ENCODE measurements at places on chromosomes 1 and 21.

DNA sequence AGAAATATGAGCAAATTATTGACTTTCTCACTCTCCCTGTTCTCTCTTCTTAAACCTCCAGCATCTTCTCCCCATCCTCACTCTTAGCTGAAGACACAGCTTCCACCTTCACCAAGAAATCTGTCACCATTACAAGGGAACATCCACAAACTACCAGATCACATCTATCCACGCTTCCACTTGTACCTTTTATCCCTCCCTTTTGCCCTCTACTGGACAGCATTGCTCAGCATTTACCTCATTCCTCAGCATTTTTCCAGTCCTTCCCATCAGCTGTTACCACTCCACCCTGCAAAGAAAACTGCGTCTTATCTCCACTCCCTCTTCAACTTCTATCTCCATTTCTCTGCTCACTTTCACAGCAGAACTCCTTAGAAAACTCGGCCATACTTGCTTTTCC is 42.6 kb downstream of the KCNJ6 start:
- DNase-seq: no peak
- H3K27ac ChIP-seq: no peak overlapping the region
- peaks cover 5% of the 10 kb centered on the region for H3K4me1 ChIP-seq

GRCh38 chr1:222182641-222183040 is 365.3 kb downstream of the HHIPL2 start:
- H3K36me3 ChIP-seq: no peaks in the 10 kb centered on the region
- no peak for DNase-seq
- no peak overlapping the region for H3K27ac ChIP-seq
- no peaks in the 10 kb centered on the region for H3K4me1 ChIP-seq

DNA sequence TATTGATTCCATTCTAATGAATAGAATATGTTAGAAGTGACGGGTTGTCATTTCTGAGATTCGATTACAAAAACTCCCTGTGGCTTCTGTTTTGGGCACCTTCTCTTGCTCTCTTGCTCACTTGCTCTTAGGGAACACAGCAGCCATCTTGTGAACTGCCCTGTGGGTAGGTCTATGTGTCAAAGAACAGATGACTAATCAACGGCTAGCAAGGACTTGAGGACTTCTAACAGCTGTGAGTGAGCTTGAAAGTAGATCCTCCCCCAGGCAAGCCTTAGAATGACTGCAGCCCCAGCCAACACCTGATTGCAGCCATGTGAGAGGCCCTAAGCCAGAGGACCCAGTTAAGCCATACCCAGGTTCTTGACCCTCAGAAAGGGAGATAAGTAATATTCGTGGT is 49.3 kb downstream of the AZIN2 start:
- H3K4me3 ChIP-seq: no peak overlapping the region
- H3K27me3 ChIP-seq: no peaks in the 10 kb centered on the region
- no peak for DNase-seq
- peaks cover 18% of the 10 kb centered on the region for H3K4me1 ChIP-seq

GRCh38 chr1:52328615-52329014 is 37.4 kb downstream of the CC2D1B start:
- no peak overlapping the region for H3K4me3 ChIP-seq
- no peak for DNase-seq
- H3K36me3 ChIP-seq: no peaks in the 10 kb centered on the region
- H3K27ac ChIP-seq: no peak overlapping the region
- H3K27me3 ChIP-seq: no peaks in the 10 kb centered on the region
- H3K4me1 ChIP-seq: no peaks in the 10 kb centered on the region

DNA sequence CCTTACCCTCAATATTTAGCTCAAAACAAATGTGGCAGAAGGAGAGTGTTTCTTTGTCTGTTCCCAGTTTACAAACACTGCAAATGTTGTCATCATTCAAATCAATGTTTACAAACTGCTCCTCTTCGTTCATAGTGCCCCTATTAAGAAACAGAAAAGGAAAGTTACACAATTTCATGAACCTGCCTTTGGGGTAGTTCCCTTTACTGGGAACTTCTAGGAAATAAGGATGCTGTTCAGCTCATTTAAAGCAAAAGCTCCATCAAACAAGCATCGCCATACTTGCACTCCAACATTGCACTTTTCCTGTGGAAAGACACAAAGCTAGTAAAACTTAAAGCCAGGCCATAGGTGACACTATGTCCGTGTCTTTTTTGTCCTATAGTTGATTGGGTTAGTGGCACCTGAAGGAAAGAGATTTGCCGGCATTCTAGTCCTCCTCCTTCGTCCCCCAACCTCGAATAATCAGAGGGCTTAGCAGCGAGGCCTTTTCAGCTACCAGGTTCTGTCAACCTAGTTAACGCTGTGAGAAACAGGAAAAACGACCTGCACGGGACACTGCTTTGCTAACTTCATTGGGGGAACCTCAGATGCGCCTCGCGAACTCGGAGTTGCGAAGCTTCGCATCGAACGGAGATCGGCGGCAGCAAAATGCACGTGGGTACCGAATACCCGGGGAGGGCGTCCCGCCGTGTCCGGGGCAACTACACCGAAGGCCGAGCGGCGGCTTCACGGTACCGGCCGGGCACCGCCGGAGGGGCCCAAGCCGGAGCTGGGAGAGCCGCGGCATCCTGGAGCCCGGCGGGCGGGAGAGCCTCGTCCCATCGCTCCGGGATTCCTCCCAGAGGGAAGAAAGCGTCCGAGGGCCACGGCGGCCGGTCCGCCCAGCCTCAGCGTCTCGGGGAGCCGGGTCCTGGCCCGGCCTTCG is 706 bp downstream of the C21orf91 start:
- H3K4me1 ChIP-seq: peaks cover 9% of the 10 kb centered on the region
- peak overlapping the region; percentile 97 for H3K27ac ChIP-seq
- H3K4me3 ChIP-seq: peak overlapping the region; percentile 85

- H3K36me3 ChIP-seq: no peaks in the 10 kb centered on the region
- H3K27me3 ChIP-seq: no peaks in the 10 kb centered on the region
- no peaks in the 10 kb centered on the region for H3K4me1 ChIP-seq
- DNase-seq: no peak
Observed at GRCh38 chr1:34272152-34272551, 95.4 kb downstream of the C1orf94 start.

DNA sequence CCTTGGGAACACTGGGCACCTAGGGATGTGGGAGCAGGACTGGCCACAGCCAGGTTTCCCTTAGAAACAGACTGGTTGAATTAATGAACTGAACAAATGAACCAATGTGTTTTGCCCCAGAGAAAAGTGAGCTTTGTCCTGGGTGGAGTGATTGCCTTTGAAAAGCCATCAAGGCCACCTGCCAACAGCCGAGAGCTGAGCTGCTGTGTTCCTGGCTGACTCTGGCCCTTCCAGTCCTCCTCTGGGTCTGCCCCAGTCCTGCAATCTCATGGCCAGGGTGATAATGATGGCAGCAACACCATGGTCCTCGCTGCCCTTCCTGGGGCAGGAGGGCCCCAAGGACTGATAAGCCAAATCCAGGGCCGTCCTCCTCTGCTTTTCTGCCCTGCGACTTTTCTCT is 18.2 kb upstream of the GJA9 start:
- H3K4me3 ChIP-seq: no peak overlapping the region
- no peak for DNase-seq
- no peaks in the 10 kb centered on the region for H3K27me3 ChIP-seq
- H3K36me3 ChIP-seq: no peaks in the 10 kb centered on the region

- H3K4me3 ChIP-seq: no peak overlapping the region
- H3K4me1 ChIP-seq: no peaks in the 10 kb centered on the region
- DNase-seq: no peak
- no peak overlapping the region for H3K27ac ChIP-seq
- no peaks in the 10 kb centered on the region for H3K27me3 ChIP-seq
- no peaks in the 10 kb centered on the region for H3K36me3 ChIP-seq
Observed at GRCh38 chr1:229943988-229944743, 122.9 kb upstream of the GALNT2 start.

DNA sequence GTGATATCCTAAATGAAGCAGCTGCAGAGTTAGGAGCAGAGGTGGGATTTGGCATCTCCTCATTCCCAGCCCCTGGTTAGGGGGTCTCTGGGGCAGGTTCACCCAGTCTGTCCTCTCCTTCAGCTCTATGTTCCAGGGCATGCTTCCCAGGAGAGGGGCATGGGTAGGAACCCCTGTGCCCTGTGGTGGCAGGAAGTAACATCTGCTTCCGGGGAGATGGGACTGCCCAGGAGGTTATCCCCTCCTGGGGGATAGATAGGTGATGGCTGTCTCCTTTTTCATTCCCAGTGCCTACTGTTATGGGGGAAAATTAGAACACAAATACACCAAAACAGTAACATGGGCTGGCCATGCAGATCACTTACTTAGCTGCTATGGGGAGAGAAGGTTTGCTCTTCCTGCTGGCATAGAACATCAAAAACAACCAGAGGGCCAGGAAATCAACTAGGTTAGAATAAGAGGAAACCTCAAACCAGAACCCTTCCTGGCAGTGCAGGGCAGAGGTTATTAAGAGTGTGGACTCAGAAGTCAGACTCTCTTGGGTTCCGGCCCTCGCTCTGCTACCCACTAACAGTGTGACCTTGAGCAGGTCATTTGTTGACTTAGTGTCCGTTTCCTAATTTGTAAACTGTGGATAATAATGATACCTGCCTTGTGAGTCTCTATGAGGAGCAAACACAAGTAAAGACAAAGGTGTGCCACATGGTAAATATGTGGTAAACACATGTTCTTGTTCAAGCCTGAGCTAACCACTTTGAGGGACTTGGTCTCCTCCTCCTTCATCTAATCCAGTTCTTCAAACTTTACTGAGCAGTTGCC is 157.8 kb upstream of the JUN start:
- H3K4me1 ChIP-seq: peaks cover 9% of the 10 kb centered on the region
- no peaks in the 10 kb centered on the region for H3K36me3 ChIP-seq
- H3K4me3 ChIP-seq: no peak overlapping the region
- peak overlapping the region; percentile 30 for H3K27ac ChIP-seq
- peak; percentile 48 for DNase-seq

DNA sequence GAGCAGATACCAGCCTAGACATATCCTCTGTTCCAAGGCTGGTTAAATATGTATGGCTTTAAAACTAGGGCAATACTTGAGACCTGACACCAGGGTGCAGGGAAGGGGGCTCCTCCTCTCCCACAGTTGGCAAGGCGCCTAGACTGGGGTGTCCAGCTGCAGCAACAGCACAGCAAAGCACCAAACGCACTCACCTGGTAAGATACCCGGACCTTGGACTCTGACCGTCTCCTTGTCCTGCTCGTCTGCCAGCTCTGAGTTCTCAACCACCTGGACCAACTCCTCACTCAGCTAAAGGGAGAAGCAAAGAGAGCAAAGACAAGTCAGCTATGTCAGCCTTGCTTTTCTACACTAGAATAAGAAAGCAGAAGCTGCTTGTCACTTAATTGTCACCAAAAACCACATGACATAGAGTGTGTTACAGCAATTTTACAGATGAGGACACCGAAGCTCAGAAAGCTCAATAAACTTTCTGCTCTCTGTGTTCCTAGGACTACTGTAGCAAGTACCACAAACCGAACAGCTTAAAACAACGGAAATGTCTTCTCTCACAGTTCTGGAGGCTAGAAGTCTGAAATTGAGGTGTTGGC is 4.4 kb downstream of the PACC1 start:
- peaks cover 3% of the 10 kb centered on the region for H3K27me3 ChIP-seq
- no peak for DNase-seq
- H3K4me1 ChIP-seq: peaks cover 22% of the 10 kb centered on the region
- H3K4me3 ChIP-seq: no peak overlapping the region

DNA sequence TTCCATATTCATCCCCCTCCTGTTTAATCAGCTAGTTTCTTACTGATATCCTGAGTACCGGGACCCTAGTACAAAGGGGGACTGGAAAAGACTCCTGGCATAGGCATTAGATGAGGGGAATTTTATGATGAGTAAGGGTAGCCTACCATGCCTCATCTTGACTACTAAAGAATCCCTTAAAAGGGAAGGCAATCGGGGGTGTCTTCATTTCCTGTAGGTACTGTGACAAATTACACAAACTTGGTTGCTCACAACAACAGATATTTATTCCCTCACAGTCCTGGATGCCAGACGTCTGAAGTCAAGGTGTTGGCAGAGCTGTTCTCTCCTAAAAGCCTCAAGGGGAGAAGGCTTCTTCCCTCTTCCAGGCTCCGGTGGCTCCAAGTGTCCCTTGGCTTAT is 28.9 kb upstream of the RUNX1 start:
- no peaks in the 10 kb centered on the region for H3K36me3 ChIP-seq
- no peaks in the 10 kb centered on the region for H3K4me1 ChIP-seq
- H3K4me3 ChIP-seq: no peak overlapping the region
- no peak overlapping the region for H3K27ac ChIP-seq
- no peaks in the 10 kb centered on the region for H3K27me3 ChIP-seq

DNA sequence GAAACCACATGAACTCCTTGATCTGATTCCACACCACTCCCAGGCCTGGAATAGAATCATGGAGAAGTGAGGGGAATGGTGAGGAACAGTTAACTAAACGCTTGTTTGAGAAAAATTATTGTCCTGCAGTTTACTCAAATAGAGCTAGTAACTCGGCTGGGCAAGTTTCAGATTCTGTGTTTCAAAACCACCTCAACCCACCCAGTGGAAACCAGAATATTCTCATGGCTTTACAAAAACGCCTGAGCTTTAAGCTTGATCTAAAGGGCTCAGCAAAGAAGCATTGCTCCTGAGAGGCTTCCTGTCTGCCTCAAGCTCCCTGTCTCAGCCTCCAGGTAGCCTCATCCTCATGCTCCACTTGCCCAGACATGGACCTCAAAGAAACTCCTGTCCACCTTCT is 16.6 kb downstream of the TCHHL1 start:
- H3K4me3 ChIP-seq: no peak overlapping the region
- no peak overlapping the region for H3K27ac ChIP-seq
- no peaks in the 10 kb centered on the region for H3K36me3 ChIP-seq
- no peaks in the 10 kb centered on the region for H3K4me1 ChIP-seq
- no peaks in the 10 kb centered on the region for H3K27me3 ChIP-seq

DNA sequence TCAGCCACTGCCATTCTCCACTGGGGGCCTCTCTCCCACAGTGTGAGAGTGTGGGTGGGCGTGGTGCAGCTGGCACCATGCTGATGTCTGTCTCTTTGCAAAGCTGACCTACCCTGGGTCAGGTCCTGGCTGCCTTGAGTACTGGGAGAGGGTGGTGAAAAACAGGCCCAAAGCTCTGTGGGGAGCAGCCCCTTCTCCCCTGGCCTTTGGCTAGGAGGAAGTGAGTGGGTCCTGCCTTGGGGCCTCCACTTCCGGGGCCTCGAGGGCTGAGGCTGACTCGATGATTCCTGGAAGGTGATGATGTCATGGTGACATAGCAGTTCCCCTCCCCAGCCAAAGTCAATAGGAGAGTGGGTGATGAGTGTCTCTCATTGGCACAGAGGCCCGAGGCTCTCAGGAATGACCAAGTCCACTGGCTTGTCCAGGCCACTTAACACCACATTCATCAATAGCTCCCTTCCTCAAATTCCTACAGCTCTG is 53.0 kb downstream of the IER5 start:
- H3K36me3 ChIP-seq: no peaks in the 10 kb centered on the region
- no peak for DNase-seq
- H3K27ac ChIP-seq: no peak overlapping the region

DNA sequence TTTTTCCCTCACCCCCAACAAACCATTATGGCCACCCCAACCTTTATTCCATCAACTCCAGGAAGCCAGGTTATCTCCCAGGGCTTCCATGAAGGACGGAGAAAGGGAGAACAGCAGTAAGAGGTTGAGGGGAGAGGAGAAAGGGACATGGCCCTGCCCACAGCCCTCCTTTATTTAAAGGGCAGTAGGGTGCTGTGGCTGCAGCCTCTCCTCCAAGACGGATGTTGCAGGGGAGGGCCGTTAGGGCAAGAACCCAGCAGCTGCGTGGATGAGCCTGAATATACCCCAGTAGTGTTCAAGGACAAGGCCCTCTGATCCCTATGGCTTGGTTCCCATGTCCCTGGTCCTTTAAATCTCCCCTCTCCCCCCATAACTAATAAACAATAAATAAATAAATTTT is 5.9 kb downstream of the RXFP4 start:
- peaks cover 7% of the 10 kb centered on the region for H3K4me1 ChIP-seq
- no peak overlapping the region for H3K4me3 ChIP-seq
- H3K36me3 ChIP-seq: peaks cover 63% of the 10 kb centered on the region
- H3K27ac ChIP-seq: peak overlapping the region; percentile 80
- no peaks in the 10 kb centered on the region for H3K27me3 ChIP-seq
- DNase-seq: no peak
